Activated CD4-positive, alpha-beta T cell treated with anti-CD3 and anti-CD28 coated beads, Interleukin-2, amount 50 U/mL, for 4 hours (primary cell): ENCODE measurements at places on chromosomes 12 and 14.

GRCh38 chr14:77681196-77682157 lies 26.3 kb downstream of the ALKBH1 start:
- DNase-seq = no peak

- no peak for DNase-seq
Observed at GRCh38 chr14:67622675-67623074, 3.0 kb downstream of the ARG2 start.

- DNase-seq = no peak
Observed at GRCh38 chr14:28754209-28754985, 12.2 kb upstream of the FOXG1 start.

DNA sequence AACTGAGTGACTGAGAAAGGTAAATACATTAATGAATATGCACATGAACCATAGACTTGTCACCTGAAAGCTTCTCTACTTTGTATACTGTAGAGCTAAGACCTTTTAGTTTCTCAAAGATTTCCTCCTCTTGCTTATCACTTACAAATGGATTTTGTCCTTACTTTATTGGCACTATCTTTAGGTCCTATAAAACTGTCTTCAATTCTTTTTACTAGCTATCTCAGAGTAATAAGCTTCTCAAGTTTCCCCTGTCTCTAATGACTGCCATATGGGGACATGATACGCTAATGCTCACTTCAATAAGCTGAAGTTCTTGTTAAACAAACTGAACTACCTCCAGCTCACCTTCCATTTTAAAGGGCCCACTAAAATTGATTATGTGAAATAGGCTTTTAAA lies 468.2 kb upstream of the CCDC196 start:
- DNase-seq = no peak

DNA sequence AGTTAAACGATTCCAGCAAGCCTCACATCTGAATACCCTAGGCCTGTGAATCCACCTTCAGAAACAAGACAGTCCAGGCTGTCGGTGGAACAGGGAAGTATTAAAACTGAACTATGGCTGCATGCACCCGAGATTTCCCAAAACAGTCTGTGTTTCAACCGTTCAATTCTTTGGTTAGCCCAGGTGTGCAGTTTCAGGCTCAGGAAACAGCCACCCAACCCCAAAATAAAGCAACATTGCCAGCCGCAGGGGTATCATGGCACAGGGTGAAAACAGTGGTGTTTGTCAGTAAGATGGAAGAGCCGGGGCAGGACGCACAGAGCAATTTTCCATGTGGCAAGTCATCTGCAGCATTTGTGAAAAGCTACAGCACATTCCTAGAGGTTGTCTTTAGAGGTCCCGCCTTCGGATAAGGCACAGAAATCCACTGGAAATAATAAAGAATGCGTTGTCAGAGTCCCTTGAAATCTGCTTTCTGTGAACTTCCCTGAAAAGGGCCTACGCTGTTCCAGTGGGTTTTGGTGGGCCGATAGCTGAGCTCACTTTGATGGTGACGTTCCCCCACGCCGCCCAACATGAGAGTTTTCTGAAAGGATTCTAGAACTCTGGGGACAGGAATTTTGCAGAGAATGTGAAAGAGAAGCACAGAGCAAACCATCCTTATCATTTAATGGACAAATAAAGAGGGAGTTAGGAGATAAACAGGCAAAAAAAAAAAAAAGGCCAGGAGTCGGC lies 84.9 kb downstream of the BCL11B start:
- DNase-seq = no peak
